Left renal cortex interstitium (tissue), 4 donors: ENCODE measurements at places on chromosomes 11 and 22. TPM values are rescaled to one million over a fixed set of nuclear protein-coding genes. Genes with fewer than 3 reads are reported as not detected.

Gene APLP2
- 461 TPM for polyA plus RNA-seq

DNA sequence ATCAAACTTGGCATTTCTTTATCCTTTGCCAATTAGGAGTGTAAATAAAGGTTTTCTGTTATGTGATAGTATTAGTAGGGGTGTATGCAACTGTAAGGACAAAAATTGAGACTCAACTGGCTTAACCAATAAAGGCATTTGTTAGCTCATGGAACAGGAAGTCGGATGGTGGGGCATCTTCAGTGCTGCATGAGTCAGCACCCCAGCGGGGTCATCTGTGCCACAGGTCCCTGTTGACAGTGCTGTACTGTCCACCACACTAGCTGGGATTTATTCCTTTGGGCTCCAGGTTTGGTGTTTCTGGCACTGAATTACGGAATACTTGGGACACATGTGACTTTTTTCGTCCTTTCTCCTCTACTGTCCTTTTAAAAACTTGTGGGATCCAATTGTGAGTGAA lies 86.0 kb downstream of the PPP6R3 start:
- no peak for DNase-seq

GRCh38 chr22:37051391-37052385 lies at the start of gene KCTD17:
KCTD17 (plus strand) TSS chr22:37051742; CDS start chr22:37051761, 19 bp downstream.
- DNase-seq = no peak

DNA sequence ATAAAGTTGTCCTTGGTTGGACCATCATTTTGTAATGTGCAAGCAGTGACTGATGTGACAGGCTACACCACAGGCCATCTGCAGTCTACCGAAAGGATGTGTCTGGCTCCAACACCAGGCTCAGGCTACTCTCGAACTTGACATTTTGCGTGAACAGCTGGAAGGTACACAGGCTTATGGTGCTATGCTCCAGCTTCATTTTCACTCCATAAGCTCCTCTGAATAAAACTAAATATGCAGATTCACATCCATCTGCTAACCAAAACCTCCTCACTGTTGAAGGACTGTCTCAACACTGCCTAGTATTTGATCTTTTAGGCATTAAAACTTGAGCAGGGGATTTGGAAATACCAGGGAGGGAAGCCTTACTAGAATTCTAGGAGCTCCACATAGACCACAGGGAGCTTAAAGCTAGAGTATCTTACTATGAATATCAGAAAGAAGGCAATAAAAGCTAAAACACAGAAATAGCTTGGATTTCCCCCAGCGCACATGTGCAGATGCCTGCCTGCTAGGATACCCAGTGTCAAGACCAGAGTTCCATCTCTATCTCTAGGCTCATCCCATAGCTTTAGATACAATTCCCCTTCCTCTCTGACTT lies 383.9 kb upstream of the FAT3 start:
- DNase-seq = no peak

- no peak for DNase-seq
Observed at GRCh38 chr11:38788561-38788960, 2190.5 kb upstream of the RAG2 start.

DNA sequence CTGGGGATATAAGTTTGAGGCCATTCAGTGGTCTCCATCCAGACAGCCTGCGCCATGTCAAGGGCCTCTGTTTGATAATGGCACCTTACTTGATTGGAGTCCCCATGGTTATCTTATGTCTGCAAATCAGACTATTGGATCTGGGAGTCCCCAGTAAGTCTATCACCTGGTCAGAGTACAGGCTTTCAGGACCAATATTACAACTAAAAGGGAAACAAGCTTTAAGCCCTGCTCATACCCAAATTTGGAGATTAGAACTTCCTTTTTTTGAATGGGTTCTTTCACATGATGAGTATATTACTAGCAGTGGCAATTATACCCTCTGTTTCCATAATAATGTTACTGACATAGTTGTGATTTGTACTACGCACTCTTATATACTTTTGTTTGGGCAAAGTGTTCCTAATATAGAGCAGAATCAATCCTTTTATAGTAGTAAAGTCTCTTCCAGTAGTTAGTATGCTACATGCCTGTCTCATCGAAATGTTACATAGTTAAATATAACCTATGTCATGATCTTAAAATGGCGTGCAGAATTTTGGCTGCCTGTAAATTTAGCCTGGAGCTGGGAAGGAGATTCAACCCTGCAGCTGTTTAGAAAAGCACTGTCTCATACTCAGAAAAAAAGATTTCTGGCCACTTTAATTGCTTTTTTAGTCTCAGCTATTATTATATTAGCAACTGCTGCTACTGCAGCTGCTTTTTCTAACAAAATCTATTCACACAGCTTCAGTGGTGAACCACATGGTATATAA lies 4.9 kb downstream of the MS4A15 start:
- no peak for DNase-seq

DNA sequence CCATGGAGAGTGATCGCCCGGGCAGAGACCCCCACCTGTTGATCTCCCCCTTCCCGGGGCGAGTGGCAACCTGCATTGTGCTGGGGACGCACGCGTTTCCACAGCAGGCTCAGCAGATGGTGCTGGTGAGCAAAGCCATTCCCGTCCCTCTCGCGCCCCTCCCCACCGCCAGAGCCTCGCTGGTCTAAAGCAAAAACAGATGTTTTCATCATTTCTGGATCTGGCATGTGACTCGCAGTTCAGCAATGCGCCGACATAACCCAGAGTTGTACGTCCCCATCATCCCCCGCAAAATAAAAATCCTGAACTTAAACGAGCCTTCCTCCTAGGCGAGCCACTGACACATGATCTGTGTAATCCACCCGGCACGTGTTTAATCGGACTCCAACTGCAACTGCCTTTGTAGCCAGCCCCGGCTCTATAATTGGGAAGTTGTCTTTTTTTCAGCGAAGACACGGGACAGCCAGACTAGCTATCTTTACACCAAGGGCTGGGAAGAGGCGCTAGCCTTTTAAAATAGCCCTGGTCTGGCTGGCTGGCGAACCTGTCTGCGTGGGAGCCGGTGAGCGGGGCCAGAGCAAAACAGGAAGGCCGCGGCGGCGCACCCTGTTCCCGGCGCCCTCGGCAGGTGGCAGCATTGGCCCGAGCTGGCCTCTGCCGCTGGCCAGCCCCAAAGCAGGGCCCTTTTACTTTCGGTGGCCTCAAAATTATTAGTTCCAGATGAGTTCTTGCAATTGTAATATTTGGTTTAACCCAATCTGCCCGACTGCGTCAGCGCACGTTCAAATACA lies 203.0 kb upstream of the SORL1-AS1 start:
- peak; percentile 76 for DNase-seq

DNA sequence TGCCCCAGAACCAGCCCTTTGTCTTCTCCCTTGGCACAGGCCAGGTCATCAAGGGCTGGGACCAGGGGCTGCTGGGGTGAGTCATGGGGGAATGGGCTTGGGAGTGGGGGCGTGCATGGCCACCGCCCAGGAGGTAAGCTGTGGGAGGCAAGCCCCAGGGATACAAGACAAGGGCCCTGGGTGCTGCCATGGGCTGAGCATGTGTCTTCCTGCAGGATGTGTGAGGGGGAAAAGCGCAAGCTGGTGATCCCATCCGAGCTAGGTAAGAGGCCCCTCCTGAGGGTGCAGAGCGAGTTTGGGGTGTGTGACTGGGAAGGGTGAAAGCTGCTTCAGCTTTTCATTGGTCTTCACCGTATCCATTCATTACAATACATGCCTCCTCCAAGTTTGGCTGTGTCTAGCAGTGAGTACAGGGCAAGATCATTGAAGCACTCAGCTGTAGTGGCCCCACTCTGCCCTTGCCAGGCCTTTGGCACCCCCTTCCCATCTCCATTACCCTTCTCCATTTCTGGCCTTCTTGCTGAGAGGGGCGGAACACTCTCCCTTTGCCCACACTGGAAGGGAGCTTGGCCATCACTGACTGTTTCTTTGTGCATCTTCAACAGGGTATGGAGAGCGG lies 2.5 kb downstream of the FKBP2 start:
- no peak for DNase-seq

DNA sequence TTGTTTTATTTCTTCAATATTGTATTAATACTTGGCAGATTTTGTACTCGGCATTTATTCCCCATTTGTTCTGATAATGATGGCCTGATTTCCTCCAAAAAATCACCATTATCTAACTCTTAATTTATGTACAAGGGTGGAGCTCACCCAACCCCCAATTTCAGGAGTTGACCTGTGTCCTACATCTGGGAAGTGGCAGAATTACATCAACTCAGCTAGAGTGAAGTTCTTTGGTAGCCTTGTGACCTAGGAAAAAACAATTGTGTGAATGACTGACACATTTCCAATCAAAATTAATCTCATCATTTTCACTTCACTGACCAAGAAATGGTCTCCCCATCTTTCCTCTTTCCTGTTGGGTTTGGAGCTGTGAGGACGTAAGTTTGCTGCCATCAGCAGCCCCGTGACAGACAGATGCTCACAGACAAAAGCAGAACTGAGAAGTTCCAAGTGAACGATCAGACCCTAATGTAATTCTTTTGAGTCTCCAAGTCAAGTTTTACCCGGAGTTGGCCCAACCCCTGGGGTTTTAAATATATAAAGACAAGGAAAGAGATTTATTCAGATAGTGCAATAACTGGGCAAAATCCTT lies 16.6 kb upstream of the MS4A6E start:
- DNase-seq = no peak
